ENCODE measurements at places on chromosomes 5 and 9. TPM values are rescaled to one million over a fixed set of nuclear protein-coding genes. Genes with fewer than 3 reads are reported as not detected.

- DNase-seq, result no peak
Observed at GRCh38 chr9:77133011-77133410, 44.3 kb upstream of the VPS13A start.

DNA sequence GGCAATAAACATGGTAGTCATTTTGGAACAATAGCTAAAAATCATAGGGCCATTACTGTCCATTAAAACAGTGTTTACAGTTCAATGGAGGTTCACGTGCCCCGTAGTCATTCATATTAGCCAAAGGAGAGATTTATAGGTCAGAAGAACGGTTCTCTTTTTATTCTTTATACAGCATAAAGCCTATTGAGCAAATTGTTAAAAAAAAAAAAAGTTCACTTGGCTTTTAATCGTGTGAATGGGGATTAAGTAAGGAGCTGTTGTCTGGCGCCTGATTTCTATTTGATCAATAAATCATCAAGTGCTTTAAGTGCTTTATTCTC is 69.1 kb upstream of the TBCA start:
- DNase-seq, result no peak

GRCh38 chr5:169430671-169431070 is 129.7 kb upstream of the SLIT3 start:
- no peak for DNase-seq

DNA sequence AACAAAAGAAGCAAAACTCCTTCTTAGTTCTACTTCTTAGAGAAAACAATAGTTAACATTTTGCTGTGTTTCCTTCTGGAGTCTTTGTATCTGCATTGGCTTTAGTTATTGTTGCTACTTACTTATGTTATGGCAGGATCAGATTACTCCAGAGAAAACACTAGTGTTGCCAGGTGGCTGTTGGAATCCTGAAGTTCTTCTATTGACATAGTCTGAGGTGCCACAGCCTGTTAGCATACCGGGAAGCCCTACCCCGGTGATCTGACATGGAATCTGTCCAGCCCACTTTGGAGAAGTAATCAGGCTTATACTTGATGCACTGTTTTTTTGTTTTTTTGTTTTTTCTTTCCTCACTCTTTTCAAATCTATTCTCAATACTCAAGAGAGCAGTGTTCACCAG is 68.5 kb upstream of the CEP78 start:
- DNase-seq, result no peak

- no peak for DNase-seq
Observed at GRCh38 chr5:159982421-159983173, 26.3 kb upstream of the TTC1 start.

SLC6A18 gene
- not detected for total RNA-seq

GRCh38 chr5:141369994-141370848 is at the start of gene PCDHGB3:
TSS of gene PCDHGB3 (plus strand) at chr5:141370242. CDS start at chr5:141370395, 153 bp downstream.
- no peak for DNase-seq

- DNase-seq, result no peak
Observed at GRCh38 chr9:97918611-97919010, 3.7 kb downstream of the TRMO start.

Measured in right lobe of liver (tissue), 6 donors.